ENCODE measurements at places on chromosomes 13 and 19. TPM values are rescaled to one million over a fixed set of nuclear protein-coding genes. Genes with fewer than 3 reads are reported as not detected.

- DNase-seq, result peak; percentile 31
Observed at GRCh38 chr13:36736119-36736726, 62.4 kb downstream of the SERTM1 start.

DNA sequence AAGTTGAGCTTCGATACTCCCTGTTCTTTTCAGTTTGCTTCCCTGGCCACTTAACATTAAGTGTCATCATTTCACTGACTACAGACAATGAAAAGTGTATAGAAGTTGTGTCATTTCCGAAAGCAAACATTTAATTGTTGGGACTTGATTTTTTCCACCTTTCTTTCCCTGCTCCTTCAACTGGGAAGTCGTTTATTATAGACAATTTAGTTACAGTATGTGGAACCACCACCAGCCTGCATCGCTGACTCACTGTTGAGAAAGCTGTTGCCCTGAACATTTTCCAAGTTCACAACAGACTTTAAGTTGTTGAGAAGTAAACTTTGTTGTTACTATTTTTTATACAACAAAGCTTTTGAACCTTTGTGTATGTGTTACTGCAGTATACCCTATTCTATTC lies 788.4 kb upstream of the PRR20A start:
- no peak for DNase-seq

The SMIM24 gene
- total RNA-seq, result 59.0 TPM

- no peak for DNase-seq
Observed at GRCh38 chr19:4472174-4472974, at the start of gene HDGFL2. TSS of gene HDGFL2 (plus strand) at chr19:4472297. CDS start at chr19:4472351, 54 bp downstream.

DNA sequence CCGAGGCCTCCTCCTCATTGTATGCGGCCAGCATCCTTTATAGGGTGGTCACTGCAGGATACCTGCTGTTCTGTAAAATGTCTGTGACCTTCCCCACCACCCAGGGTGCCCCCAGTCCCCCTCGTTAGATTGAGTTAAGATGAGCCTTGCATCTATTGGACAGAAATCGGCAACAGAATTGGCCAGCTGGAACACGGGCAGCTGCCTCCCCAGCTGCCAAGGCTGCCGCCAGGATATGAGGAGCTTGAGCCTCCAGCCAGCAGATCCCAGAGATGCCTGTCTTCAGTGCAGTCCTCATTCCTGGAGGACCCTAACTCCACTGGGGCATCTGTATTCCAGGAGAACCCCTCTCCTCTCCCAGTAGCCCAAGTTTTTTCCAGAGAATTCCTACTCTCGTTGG lies 463.0 kb downstream of the TSHZ3 start:
- no peak for DNase-seq

- DNase-seq, result peak; percentile 78
Observed at GRCh38 chr13:21670006-21670882, 629 bp upstream of the FGF9 start.

DNA sequence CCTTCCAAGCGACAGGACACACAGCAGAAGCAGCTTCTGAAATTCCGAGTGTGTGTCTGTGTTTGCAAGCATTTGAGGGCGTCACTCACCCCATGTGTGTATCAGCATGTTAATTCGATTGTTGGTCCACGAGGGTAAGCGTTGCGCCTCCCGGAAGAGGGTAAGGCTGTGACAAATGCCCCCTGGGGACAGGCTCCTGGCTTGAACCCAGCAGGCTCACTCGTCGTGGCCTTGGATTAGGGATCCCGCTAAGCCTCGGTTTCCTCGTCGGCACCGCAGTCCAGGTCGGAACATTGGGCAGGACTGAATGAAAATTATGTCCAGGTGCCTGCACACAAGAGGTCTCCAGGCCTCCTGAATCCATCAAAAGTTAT lies 606 bp upstream of the STXBP2 start:
- no peak for DNase-seq
